ENCODE measurements at places on chromosomes 4 and X.

- DNase-seq = no peak
These were observed 104.1 kb downstream of the INPP4B start for GRCh38 chr4:142741995-142742394.

DNA sequence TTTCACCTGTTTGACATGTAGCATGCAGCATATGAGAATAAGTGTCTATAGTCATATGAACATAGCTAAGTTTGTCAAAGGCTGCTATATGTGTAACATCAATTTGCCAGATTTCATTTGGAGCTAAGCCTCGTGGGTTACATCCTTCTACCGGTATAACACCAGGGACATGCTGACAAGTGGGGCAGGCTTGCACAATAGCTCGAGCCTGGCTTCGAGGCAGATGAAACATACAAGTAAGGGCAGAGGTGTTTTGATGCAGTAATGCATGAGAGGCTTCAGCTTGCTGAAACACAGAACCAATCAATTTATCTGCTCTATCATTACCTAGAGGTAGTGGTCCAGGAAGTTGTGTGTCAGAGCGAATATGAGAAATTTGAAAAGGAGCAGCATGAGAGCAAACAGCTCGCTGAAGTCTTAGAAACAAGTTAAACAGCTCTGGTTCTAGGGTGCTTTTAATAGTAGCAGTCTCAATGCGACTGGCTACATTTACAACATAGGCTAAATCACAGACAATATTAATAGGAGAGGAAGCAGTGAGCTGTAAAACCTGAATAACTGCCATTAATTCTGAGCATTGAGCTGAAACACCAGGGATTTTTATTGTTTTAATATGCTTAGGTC lies 14.9 kb upstream of the UGDH start:
- DNase-seq = no peak

DNA sequence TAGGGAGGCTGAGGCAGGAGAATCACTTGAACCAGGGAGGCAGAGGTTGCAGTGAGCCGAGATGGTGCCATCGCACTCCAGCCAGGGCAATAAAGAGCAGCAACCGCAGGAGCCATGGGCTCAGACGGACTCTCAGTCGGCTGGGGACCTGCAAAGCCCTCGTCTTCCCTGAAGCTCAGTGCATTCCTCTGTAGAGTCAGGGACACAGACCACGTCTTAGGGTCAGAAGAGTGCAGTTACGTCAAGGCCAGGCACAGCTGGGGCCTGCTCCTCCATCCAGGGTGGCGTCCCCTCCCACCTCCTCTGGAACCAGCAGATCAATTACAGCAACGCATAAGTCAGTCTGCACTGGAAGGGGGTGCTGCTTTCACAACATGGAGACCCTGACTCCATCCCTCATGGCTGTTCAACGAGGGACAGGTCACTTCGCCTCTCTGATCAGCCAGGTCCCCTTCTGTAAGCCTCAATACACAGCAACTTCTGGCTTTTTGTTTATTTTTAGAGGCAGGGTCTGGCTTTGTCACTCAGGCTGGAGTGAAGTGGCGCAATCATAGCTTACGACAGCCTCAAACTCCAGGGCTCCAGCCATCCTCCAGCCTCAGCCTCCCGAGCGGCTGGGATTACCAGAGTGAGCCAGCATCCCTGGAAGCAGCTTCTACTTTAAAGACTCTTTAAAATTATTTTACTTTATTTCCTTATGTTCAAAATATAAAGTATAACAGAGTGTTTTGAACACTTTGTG lies 76.4 kb downstream of the ZFYVE28 start:
- no peak for DNase-seq

GRCh38 chr4:121070696-121071639 lies 1.4 kb downstream of the NDNF start:
- no peak for DNase-seq

- DNase-seq = no peak
These were observed 90.4 kb upstream of the RASGEF1B start for GRCh38 chr4:81562093-81562492.

DNA sequence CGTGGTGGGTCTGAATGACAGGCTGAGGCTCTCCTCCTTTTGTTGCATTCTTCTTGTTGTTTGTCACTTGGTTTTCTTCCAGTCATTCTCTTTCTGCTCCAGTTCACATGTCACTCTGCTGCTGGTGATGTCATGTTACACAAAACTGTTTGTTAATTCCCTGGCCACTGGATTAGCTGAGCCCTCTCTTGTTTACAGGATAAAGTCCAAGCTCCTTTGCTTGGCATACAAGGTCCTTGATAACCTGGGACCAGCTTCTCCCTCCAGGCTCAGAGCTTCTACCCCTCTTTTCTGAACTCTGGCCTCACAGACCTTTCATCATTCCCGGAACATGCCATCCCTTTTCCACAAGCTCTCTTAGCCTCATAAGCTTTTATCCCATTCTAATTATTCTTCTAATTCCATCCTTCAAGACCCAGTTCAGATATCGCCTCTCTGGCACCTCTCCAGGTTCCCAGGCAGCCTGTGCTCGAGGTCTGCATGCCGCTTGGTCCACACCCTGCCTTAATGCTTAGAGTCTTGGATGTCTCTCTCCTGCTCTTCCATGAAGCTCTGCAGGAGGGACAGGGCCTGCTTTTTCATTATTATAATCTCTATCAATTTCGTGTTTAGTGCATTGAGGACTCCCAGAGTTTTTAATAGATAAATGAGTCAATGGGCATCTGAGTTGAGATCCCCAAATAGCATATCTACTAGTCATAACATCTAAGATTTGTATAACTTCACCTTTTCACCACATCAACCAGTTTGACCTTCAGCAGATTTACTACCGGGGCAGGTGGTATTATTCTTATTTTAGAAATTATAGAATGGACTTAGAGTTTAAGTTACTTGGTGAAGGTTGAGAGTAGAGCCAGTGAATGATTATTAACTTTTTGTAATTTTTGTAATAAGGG lies 98.7 kb downstream of the TMEM131L start:
- DNase-seq = no peak

GRCh38 chr4:72591547-72592454 lies 22.8 kb upstream of the ADAMTS3 start:
- DNase-seq = no peak

DNA sequence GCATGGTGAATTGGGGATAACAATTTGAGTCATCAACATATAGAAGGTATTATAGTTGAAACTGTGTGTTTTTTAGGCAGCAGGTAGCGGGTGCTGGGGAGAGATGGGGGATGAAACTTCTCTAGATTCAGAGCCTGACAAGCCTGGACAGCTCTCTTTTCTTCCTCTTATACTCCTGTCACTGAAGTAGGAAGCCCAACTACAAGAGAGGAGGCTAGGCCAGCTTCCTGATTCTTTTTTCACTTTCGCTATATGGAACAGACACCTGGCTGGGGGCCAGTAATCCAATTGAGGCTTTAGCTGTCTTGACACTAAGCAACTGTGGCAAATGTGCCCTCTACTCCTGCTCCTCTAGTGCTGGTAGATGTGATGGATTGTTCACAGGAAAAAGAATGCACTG lies 69.2 kb downstream of the PHKA1 start:
- no peak for DNase-seq

- DNase-seq = no peak
These were observed 9.9 kb downstream of the TADA2B start for GRCh38 chr4:7052923-7053715.

- no peak for DNase-seq
These were observed 80.5 kb downstream of the TSPAN5 start for GRCh38 chr4:98577956-98578355.

- DNase-seq = no peak
These were observed 40.9 kb upstream of the UGT2B4 start for GRCh38 chr4:69536558-69536957.

- no peak for DNase-seq
These were observed 60.9 kb upstream of the LDB2 start for GRCh38 chr4:16959305-16959704.

- no peak for DNase-seq
These were observed 46.0 kb downstream of the HADH start for GRCh38 chr4:108035691-108036090.

DNA sequence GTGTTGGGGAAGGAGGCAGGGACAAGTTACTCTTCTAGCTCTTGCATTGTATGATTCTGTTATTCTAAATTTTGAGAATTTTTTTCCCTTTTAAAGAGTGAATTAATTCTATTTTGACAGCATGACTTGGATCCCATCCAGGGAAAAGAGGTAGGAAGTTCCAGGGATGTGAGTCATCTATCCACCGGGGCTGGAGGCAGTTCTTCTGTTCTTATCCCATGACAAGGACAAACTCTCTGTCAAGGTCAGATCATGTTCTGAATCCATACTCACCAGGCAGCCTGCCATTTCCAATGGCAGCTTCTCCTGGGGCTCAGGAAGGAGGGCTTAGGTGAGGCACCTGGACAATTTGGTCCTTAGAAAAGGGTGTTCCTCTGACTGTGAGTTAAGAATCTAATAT lies 132.0 kb upstream of the MED14 start:
- no peak for DNase-seq

GRCh38 chr4:74663631-74664030 lies 130.7 kb downstream of the BTC start:
- no peak for DNase-seq

- DNase-seq = no peak
These were observed 43.8 kb upstream of the KCNIP4 start for GRCh38 chr4:21992330-21992729.

DNA sequence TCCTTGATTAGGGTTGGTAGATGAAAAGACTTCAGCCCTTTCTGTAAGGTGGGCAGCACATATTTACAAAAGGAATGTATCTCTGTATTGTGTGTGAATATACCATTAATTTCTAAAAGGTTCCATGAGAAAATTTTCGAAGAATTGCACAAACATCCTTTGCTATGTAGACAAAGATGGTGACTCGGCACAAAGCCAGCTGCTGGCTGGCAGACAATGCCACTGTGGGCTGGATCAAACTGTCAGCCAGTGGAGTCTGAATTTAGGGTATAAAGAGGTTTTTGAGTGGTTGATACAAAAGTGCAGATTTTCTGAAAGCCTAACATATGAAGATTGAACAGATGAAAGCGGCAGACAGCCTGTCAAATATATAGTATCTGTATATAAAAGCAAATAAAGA lies 5.6 kb upstream of the TXK start:
- no peak for DNase-seq

- no peak for DNase-seq
These were observed 131.0 kb upstream of the MAP3K15 start for GRCh38 chrX:19646282-19646681.

GRCh38 chrX:74286950-74287740 lies 16.8 kb upstream of the ZCCHC13 start:
- no peak for DNase-seq

DNA sequence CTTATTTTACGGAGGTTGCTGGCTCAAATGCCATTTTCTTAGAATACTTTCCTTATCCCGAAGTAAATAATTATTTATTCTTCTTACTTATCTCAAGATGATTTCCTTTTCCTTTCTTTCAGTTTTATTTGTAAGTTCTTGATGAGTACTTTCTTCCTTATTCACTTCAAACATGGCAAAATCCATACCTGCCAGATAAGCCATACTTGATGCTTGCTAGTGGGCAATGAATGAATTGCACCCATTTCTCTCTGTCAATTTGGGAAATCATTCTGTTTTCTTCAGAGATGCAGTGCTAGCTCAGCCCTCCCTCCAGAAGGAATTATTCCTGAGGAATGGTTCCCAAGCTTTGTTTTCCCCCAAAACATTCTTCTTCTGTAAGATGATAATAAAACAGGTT lies 598.3 kb downstream of the SPRY1 start:
- no peak for DNase-seq

DNA sequence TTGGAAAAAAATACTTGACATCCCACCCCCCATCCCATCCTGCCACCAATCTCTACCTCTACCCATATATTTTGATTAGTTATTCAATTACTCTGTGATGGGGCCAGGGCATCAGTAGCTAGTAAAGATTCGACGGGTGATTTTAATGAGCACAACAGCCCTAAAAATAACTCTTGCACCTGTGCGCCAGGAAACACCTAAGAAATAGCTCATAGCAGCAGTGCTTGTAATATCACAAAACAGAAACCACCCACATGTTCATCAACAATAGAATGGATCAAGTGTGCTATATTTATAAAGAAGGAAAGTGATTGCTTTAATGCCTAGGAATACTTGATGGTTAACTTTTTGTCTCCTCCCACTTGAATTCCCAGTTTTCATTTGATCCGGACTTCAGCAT lies 225.6 kb upstream of the LCORL start:
- DNase-seq = no peak

DNA sequence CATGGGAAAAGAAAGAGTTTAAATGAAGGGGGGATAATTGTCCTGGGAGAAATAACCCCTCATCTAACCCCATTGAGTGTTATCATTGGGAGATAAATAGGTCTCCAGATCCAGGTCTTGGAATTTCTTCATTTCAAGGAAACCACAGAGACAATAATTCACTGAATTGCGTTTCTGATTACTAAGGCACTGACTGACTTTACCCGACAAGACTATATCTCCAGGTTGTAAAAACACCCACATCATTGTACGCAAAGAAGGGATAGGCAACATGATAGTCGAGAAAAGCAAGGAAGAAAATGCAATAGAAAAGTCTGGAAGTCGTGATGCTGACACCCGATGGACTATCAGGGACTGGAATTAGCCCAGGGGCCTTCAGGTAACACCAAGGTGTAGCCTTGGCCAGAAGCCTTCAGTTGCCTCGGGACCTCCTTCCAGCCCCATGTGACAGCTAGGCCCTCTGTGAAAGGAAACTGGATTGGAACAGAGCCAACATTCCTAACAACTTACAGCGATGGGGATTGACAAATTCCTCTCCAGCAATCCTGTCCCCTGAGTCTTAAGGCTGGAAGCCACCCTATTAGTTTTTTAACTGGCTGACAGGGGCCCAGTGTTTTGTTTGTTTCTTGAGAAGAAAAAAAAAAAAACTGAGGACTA lies 46.5 kb upstream of the RAB9B start:
- no peak for DNase-seq

DNA sequence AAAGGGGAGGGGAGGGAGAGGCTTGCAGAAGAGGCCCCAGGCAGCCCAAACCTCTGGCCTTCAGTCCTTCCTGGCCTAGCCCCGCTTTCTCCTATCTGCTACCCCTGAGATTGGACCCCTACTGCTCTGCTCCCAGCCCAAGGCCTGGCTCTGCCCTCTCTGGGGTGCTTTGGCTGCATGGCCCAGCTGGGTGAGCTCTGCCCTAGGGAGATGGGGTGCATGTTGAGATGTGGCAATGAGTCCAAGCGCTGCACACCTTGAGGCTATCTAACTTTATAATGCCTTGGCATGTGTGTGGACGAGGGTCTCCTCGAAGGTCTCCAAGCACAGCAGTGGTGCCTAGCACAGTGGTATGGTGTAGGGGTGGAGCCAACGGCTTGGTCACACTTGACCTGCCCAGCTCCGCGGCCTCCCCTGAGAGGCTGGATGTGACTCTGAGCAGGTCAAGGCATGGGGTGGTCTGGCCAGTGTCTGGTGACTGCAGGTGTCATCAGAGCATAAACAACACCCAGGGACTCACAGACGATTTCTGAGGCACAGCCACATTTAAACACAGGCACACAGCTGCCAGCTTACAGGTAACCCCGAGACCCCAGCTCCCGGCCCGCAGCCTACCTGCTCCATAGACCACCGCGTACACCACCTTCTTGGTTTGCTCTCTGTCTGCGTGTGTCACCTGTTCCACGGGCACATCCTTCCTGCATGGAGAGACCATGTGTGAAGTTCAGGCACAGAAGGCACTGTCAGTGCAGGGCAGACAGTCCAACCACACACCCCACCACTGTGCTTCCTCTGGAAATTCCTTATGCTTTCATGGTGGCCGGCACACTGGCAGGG lies 36.3 kb downstream of the NAT8L start:
- no peak for DNase-seq

Data from activated T-helper 9 cell treated with anti-CD3 and anti-CD28 coated beads, Interleukin-2, amount 50 U/mL, for 16 hours (primary cell).